ENCODE measurements at places on chromosomes 12 and 14.

DNA sequence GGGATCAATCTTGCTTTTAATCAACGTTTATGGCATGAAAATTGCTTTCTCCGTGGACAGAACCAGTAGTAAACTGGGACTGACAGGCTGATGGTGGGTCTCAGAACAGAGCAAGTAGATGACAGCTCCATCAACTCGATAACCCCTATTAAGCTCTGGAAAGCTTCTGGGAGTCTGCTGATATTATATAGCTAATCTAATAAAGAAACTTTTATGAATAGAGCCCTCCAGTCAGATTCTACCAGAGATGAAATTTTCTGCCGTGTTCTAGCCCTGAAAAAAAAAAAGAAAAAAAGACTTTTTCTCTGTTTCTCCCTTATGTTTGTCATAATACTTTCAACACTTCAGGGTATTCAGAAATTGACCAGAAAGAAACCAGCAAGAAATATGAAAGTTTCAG lies 171.6 kb downstream of the APAF1 start:
- DNase-seq: no peak

GRCh38 chr12:102406033-102406584 lies 74.3 kb downstream of the IGF1 start:
- peak; percentile 84 for DNase-seq

- no peak for DNase-seq
Observed at GRCh38 chr12:92470608-92471021, 232.2 kb upstream of the PLEKHG7 start.

DNA sequence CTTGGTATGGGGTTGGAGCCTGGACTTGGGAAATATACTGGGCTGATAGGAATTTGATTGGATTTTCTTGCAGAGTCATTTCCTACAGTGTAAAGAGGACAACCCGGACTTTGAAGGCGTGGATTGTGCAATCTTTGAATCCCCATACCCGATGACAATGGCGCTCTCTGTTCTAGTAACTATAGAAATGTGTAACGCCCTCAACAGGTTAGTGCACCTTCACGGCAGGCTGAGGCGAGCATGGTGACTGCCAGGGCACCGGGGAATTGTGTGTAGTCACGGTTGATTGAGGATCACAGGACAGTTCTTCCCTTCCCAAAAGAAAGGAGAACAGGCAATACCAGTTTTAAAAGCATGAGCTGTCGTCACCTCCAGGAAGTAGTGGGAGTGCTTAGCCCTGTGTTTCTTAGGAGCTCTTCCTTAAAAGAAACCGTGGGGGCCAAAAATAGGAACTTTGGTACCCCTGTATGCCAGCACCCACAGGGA lies 58.3 kb downstream of the ANAPC7 start:
- DNase-seq: no peak

- DNase-seq: peak; percentile 93
Observed at GRCh38 chr12:124745891-124746570, 117.6 kb downstream of the SCARB1 start.

DNA sequence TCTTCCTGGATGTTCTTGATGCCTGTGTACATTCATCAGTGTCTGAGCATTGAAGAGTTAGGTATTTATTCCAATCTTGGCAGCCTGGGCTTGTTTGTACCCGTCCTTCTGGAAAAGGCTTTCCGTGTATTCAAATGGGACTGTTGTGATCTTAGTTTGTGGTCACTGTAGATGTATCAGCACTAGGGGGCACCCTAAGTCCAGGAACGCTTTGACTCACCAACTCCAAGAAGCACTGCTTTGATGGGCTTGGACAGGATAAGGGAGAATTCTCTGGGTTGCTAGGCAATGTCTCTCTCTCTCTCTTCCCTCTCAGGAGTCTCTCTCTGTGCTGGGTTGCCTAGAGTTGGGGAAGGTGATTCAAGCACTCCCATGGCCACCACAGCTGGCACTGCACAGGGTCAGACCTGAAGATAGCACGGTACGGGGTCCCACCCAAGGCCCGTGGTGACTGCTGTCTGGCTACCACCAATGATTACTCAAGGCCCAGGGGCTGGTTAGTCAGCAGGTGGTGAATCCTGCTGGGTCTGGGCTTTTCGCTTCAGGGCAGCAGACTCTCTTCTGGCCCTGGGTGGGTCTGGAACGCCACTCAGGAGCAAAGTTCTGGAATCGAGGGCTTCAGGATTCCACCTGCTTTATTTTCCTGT lies 211.1 kb upstream of the RGS6 start:
- no peak for DNase-seq

DNA sequence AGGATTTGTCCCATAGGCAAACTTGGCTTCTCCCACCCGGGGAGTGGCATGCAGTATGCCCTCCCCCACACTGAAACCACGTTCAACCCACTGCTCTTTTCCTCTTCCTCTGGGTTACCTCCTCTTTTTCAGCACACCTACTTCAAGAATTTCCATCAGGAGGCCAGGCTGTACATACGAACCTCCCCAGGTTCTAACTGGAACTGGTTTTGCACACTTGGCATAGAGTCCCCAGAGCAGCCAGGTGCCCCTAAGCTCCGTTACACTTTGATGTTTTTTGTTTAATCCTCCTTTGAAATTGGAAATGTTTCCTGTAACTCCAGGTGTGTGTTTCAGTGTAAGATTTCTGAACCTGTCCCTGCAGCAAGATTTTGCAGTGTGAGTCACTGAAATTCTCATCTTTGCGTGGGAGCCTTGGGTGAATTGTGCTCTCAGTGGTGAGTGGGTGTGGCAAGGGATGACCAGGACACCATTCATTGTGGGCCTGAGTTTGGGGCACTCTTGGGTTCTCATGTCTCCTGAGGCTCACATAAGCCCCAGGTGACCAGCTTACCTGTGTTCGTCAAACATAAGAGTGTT lies 18.2 kb downstream of the CD9 start:
- DNase-seq: no peak

DNA sequence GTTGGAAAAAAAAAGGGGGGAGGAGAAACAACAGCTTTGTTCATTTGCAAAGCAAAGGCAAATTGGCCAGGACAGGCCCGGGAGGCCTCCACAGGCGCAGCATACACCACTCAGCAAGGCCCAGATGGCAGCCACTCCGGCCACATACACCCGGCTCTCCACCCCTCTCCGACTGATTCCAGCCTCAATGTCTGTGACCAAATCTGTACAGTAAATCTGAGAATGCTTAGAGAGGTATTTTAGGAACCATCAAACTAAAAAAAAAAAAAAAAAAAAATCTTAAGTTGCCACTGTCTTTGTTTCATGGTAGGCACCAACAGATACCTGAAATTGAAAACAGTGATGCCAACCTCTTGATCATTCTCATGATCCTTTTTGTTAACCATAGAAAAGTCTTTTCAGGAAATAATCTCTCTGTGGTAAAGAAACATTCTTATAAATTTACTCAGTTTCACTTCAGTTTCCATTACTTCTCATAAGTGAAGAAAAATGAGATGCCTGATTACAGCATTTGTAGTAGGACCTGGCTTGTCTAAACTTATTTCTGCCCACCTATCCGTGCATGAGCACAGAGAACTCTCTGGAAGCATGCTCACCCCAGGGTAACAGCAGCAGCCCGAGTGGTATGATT lies 20.2 kb downstream of the VPS37B start:
- no peak for DNase-seq

- no peak for DNase-seq
Observed at GRCh38 chr12:124229520-124229919, 65.4 kb upstream of the RFLNA start.

DNA sequence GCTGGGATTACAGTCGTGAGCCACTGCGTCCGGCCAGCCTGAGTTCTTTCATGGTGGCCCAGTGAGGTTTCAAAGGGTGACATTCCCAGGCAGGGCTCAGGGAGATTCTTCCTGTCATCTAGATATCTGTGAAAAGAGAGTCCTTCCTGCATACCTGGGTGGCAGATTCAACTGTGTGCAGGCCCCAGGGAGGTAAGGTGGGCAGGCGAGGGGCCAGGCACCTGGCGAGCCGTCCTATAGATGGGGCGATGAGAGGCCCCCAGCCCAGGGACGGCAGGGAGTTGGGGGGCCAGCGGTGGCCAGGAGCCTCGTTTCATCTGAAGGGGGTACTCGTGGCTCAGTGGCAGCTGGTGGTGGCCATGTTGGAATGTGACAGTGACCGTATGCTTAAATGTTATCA lies 7.1 kb upstream of the EP400 start:
- no peak for DNase-seq

DNA sequence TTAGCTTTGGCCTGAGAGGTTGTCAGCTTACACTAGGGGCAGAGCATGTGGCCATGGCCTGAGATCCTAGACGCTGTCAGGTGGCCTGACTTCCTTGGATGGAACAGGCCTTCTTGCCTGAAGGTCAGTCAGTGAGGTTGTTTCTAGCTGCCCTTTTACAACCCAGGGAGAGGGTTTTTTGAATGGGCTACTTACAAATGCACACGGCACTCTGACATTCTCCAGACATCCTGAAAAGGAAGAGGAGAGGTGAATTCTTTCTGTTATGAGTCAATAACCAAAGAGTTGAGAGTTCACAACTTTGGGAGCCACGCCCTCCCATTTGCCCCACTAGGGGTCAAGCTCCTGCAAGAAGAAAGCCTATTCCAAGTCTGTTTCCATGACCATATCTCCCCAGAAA lies 7.8 kb downstream of the KRT76 start:
- DNase-seq: no peak

- DNase-seq: no peak
Observed at GRCh38 chr12:84497819-84498218, 414.8 kb downstream of the SLC6A15 start.

DNA sequence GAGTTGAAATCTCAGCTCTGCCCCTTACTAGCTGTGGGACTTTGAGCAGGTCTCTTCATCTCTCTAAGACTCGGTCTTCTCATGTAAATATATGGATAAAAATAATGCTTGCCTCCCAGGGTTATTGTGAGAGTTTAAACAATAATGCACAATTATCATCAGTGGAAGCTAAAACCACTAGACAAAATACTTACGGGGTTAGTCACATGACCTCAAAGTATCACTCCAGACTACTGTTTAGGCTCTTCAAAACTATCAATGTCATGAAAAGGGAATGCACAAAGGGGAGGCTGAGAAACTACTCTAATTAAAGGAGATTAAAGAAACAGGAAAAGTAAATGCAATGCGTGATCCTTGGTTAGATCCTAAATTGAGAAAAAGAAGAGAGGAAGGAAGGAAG lies 24.5 kb upstream of the TSPAN11 start:
- DNase-seq: no peak

DNA sequence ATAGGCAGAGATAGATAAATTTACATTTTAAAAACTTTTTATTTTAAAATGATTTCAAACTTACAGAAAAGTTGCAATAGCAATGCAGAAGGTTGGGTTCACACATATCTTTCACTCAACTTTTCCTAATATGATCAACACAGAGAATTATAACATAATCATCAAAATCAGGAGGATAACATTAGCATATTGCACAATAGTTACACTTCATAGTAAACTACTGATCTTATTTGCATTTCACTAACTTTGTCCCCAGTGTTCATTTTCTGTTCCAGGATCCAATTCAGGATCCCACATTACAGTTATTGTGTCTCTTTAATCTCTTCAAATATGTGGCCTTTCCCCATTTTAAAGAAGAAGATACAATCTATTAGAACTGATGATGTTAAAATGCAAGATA lies 115.4 kb upstream of the ETV6 start:
- DNase-seq: no peak

GRCh38 chr14:93332397-93332852 lies 411 bp downstream of the BTBD7 start:
- peak; percentile 62 for DNase-seq

- no peak for DNase-seq
Observed at GRCh38 chr14:52031781-52032180, 37.1 kb downstream of the NID2 start.
